NCI-H446 treated with DMSO at 0.1 percent for 48 hours (cell line): ENCODE measurements at places on chromosomes 12 and 14.

- no peak for DNase-seq
Observed at GRCh38 chr12:24378548-24379407, 429.3 kb upstream of the SOX5 start.

- no peak for DNase-seq
Observed at GRCh38 chr14:23396781-23397407, 11.2 kb downstream of the MYH6 start.

DNA sequence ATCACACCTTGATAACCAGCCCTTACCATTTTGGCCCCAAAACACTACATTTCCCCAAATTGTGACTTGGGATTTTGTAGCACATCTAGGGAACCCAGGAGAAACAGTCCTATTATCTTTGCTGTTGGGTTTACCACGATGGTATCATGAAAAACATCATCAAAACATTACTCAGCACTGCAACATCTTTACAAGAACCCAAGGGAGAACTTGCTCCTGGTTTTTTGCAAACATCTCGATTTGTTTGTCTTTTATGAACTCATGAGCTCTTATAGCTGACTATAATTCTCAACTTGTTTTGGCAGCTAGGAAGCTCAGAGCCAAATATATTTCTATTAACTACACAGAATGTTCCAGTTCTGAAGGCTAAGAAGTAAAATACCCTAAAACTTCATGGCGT is 65.7 kb downstream of the TBX5 start:
- DNase-seq = no peak

- no peak for DNase-seq
Observed at GRCh38 chr14:96173636-96174475, 30.8 kb upstream of the BDKRB2 start.

GRCh38 chr12:123850246-123851134 is 88.4 kb downstream of the DNAH10 start:
- no peak for DNase-seq
